Stimulated activated CD4-positive, alpha-beta T cell treated with anti-CD3 and anti-CD28 coated beads, TNF-alpha, amount 100 ng/mL, for 24 hours (primary cell): ENCODE measurements at places on chromosomes 2 and 18.

GRCh38 chr2:169683054-169683424 is 11.2 kb downstream of the CFAP210 start:
- no peak for DNase-seq

DNA sequence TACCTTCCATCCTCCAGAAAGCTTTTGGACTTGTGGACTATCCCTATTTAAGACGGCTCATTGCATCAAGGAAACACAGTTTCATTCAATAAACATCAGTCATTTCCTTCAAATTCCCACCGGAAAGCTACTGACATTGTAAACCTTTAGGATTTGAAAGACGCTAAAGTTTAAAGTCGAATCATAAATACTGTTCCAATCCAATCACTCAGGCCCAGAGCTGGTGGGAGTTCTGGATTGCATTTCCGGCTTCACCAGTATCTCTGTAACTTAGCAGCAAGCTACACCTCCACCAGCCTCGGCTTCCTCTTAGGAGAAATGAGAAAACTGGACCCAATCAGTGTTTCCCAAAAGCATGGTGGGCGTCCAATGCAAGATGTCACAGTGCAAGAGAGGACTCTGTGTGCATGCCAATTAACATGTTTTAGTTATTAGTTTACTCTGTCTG is 1.6 kb downstream of the WDFY1 start:
- DNase-seq, result no peak

- no peak for DNase-seq
These were observed 288.6 kb downstream of the EN1 start for GRCh38 chr2:118558846-118559245.

- peak; percentile 21 for DNase-seq
These were observed 54.1 kb downstream of the TAF1B start for GRCh38 chr2:9897331-9897737.

- no peak for DNase-seq
These were observed 64.0 kb downstream of the MBP start for GRCh38 chr18:77068321-77069312.

DNA sequence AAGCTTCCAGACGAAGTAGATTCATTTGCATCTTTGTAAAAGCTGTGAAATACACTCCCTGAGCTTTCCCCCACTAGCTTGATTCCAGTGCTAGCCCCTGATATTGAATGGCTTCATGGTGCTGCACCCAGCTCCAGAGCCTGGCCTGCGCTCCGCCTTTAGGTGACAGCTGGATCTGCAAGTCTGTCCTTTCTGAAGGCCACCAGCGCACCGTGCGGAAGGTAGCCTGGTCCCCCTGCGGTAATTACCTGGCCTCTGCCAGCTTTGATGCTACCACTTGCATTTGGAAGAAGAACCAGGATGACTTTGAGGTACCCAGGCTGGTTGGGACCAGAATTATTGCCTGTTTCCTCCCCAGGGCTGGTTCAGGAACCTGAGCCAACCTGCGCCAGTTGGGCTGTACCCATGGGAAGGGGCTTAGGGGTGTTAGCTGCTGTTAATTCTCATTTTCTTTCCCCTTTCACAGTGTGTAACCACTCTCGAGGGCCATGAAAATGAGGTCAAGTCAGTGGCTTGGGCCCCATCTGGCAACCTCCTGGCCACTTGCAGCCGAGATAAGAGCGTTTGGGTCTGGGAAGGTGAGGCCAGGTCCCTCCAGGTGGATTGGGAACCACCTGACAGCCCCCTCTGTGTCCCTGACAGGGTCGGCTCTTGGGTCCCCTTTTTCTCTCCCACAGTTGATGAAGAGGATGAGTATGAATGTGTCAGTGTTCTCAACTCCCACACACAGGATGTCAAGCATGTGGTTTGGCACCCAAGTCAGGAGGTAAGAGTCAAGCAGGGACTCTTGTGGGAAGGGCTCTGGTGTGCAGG is 1.3 kb downstream of the CIAO1 start:
- peak; percentile 4 for DNase-seq

DNA sequence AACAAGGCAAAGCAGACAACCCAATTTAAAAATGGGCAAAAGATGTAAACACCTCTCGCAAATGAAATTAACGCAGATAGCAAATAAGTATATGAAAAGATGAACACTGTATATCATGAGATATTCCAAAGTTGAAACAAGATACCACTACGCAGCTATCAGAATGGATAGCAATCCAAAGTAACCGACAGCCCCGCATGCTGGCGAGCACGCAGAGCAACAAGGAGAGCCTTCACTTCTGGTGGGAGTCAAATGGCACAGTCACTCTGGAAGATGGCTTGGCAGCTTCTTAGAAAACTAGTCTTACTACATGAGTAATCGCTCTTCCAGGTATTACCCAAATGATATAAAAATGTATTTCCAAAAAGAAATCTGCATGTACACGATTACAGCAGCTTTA is 1.4 kb downstream of the NDUFA10 start:
- no peak for DNase-seq

- no peak for DNase-seq
These were observed 25.8 kb downstream of the GCKR start for GRCh38 chr2:27522400-27522945.
